Activated naive CD4-positive, alpha-beta T cell treated with anti-CD3 and anti-CD28 coated beads for 36 hours (primary cell): ENCODE measurements at places on chromosomes 7 and 10.

- H3K27me3 ChIP-seq, result no peaks in the 10 kb centered on the region
- no peaks in the 10 kb centered on the region for H3K4me1 ChIP-seq
- DNase-seq, result no peak
- H3K27ac ChIP-seq, result no peak overlapping the region
- H3K36me3 ChIP-seq, result no peaks in the 10 kb centered on the region
- no peak overlapping the region for H3K4me3 ChIP-seq
Measured at GRCh38 chr7:20393021-20393610, 62.4 kb downstream of the ITGB8 start.

- DNase-seq, result no peak
- H3K4me1 ChIP-seq, result no peaks in the 10 kb centered on the region
- H3K27me3 ChIP-seq, result peaks cover 6% of the 10 kb centered on the region
- H3K27ac ChIP-seq, result no peak overlapping the region
Measured at GRCh38 chr7:73605601-73606220, 18.6 kb downstream of the MLXIPL start.

GRCh38 chr10:89159761-89160160, 47.4 kb downstream of the CH25H start:
- no peak overlapping the region for H3K27ac ChIP-seq
- H3K36me3 ChIP-seq, result no peaks in the 10 kb centered on the region
- peaks cover 26% of the 10 kb centered on the region for H3K4me1 ChIP-seq

GRCh38 chr10:82242778-82243177, 367.8 kb downstream of the NRG3 start:
- H3K27me3 ChIP-seq, result no peaks in the 10 kb centered on the region
- no peak overlapping the region for H3K4me3 ChIP-seq
- no peaks in the 10 kb centered on the region for H3K36me3 ChIP-seq
- H3K27ac ChIP-seq, result no peak overlapping the region
- no peak for DNase-seq

- no peak overlapping the region for H3K27ac ChIP-seq
- no peaks in the 10 kb centered on the region for H3K36me3 ChIP-seq
- no peak for DNase-seq
- no peaks in the 10 kb centered on the region for H3K27me3 ChIP-seq
Measured at GRCh38 chr7:138470391-138471157, 10.5 kb downstream of the TRIM24 start.

GRCh38 chr10:67695555-67695954, 440 bp downstream of the CTNNA3 start:
- DNase-seq, result no peak
- H3K27ac ChIP-seq, result no peak overlapping the region
- H3K36me3 ChIP-seq, result no peaks in the 10 kb centered on the region
- H3K4me1 ChIP-seq, result no peaks in the 10 kb centered on the region
- H3K4me3 ChIP-seq, result no peak overlapping the region
